Stimulated activated CD4-positive, alpha-beta T cell treated with anti-CD3 and anti-CD28 coated beads, Interleukin-12 subunit alpha, Interleukin-12 subunit beta, amount 100 ng/mL, for 4 hours (primary cell): ENCODE measurements at places on chromosomes 16 and 17.

DNA sequence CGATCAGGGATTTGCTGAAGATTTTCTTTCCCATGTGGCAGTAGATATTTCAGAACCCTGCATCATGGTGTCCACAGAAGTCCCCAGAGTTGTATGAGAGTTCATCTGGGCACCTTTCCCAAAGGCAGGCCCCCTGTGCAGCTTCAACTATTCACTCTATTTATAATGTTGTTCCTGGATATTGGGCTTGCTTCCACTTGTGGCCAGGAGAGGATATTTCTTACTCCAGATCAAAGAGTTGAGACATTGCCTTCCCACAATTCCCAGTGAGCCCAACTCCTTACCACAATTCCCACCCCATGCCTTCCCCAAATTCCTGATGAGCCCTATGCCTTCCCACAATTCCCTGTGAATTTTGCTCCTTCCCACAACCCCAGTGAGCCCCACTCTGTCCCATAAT lies 206.9 kb downstream of the WWOX start:
- no peak for DNase-seq

DNA sequence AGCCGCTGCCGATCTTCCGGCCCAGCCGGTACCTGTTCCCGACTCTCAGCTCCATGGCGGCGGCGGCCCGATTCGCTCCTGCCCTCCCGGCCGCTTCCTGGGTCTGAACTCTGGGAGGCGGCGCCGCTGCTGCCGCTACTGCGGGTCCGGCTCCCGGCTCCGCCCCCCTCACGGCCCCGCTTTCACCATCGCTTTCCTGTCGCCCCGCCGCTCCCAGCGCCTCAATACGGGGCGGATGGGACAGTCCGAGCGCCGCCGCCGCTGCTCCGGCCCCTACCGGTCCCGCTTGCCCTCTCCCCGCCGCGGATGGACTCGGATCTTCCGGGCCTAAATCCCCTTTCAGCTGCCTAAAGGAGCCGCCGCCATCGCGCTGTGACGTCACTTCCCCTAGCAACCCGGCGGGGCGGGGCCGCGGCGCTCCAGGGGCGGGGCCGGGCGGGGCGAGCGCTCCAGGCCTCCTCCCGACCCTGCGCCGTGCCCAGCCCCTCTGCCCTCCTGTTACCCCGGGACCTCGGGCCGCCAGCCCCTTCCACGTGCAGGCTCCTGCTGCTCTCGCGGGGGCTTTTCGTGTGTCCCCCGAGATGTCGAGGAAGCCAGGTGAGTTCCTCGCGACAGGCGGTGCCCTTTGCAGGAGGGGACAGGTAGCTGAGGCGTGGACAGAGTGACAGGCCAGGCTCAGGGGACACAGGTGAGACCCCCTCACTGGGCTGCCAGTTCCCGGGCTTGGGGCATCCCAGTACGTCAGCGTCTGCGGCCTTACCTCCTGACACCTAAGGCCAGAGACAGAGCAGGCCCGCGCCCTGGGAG lies at the start of gene CSNK1D:
TSS of gene CSNK1D (minus strand) at position 374 of the 807 bp plus-strand sequence. CDS start at position 55, 319 bp downstream.
- peak; percentile 94 for DNase-seq

DNA sequence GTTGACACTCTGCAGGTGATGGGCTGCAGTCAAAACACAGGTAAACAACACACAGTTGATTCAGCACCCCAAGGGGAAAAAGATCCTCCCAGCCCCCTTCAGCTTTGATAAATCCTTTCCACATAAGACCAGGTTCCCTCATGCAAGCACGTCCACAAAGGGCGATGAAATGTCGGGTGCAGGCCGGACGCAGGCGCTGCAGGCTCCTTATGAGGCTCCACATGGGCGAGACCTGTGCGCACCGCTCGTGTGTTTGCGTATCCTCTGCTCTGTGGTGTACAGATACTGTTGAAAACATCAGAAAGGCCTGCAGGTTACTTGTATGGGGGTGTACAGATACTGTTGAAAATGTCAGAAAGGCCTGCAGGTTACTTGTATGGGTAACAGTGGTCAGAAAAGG lies 14.4 kb upstream of the ZNF750 start:
- no peak for DNase-seq

GRCh38 chr17:64282753-64283080 lies 19.7 kb upstream of the TEX2 start:
- no peak for DNase-seq

DNA sequence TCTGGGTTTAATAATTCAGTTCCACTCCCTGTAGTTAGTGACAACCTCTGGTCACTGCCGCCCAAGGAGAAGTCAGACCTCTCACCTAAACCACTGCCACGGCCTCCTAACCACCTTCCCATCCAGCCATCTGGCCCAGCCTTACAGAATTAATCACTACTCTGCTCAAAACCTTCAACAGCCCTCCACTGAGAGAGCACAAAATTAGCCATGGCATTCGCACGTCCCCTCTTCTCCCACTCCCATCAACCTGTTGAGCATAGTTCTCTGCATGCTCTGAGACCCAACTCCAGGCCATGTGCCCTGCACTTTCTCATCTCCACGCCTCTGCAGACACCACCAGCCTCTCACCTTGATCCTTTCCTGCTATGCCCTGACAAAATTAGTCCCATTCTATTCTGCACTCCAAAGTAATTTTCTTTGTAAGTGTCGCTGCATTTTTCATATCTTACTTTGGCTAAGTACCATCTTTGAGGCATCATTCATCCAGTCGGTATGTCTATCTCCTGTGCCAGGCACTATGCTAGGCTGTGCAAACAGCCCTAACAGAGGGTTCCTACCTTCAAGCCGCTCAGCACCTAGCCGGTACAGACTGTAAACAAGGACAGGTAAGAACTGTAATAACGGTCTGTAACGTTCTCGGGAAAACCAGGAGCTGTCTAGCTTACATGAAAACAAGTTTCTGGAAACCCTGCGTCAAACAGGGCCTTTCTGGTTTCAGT lies 963 bp downstream of the COPRS start:
- no peak for DNase-seq

DNA sequence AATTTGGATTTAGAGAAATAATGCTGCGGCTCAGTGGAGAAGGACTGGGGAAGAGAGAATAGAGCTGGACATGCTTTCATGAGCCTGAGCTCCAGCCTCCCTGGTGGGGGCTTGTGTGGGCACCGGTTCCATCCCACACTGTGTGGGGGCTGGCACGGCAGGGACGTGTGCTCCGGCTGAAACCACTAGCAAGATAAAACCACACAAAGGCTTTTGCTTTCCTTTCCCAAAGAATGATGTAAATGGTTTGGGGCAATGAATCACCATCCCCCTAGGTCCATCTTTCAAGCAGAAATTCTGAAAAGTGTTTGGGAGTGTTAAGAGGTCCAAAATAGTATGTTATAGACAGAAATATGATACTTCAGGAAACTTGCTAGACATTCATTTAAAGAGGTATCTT lies 77.0 kb downstream of the CDH11 start:
- DNase-seq: no peak

GRCh38 chr16:9518051-9518450 lies 426.6 kb downstream of the HAPSTR1 start:
- DNase-seq: no peak

GRCh38 chr17:78979780-78980623 lies at the start of gene LGALS3BP:
LGALS3BP (minus strand) TSS chr17:78979923; CDS start chr17:78977191, 2,732 bp downstream.
- no peak for DNase-seq

DNA sequence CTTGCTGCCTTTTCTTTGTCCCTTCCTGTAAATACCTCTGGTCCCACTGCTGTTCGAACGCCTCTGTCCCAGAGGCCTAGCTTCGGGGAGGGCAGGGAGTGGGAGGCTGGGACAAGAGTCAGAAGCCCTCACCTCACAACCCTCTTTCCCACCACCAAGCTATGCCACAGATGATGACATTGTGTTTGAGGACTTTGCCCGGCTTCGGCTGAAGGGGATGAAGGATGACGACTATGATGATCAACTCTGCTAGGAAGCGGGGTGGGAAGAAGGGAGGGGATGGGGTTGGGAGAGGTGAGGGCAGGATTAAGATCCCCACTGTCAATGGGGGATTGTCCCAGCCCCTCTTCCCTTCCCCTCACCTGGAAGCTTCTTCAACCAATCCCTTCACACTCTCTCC lies 10.4 kb downstream of the ARRB2 start:
- DNase-seq: no peak

DNA sequence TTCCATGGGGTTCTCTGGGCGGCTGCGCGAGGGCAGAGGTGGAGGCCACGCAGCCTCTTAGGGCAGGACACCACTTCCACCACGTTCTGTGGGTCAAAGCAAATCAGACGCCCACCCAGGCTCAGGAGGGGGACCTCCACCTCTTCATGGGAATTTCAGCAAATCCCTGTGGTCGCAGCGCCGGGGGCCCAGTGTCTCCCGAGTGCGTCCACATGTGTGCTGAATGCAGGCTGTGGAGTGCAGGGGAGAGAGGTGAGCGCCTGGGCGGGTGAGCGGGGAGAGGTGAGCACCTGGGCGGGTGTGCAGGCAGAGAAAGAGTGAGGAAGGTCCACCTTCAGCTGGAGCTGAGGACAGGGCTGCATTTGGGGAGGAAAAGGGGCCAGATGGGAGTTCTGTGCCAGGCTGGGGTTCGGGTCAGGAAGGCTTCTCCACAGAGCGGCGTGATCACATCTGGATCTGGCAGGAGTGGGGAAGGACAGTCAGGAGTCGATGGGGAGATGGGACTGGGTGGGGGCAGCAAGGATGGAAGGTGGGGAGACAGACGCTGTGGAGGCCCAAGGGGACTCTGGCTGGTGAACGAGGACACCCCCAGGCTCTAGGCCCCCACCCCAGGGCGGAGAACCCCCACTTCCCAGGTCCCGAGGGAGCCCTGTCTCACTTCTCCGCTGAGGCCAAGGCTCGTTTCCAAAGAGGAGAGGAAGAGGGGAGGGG lies 36.8 kb upstream of the CBFA2T3 start:
- DNase-seq: no peak

DNA sequence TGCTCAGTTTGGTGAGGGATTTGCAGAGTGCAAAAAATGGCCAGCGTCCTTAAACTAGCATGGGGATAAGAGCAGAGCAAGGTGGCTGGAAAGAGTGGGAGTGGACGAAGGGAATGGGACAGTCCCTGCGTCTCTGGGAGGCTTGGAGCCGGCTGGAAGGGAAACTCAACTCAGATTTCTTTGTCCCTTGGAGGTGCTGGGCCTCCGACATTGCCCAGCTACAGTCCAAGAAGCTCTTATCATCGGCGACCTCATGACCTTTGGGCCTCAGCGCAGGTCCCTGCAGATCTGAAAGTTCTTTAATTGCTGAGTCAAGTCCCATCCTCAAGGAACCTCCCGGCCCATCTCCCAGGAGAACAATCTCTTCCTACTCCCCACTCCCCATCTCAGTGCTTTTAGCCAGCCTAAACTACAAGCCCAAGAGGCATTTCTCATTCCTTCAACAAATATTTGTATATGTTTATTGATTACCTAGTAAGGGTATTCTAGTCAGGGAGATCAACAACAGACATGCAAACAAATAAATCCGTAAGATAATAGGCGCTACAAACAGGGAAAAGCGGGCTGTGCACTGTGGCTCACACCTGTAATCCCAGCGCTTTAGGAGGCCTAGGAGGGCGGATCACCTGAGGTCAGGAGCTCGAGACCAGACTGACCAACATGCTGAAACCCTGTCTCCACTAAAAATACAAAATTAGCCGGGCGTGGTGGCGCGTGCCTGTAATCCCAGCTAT lies 985 bp upstream of the TMEM107 start:
- DNase-seq: no peak

GRCh38 chr16:56763291-56763916 lies 33.5 kb downstream of the NUP93 start:
- DNase-seq: no peak

GRCh38 chr16:14539156-14539555 lies 90.9 kb downstream of the PARN start:
- DNase-seq: no peak

DNA sequence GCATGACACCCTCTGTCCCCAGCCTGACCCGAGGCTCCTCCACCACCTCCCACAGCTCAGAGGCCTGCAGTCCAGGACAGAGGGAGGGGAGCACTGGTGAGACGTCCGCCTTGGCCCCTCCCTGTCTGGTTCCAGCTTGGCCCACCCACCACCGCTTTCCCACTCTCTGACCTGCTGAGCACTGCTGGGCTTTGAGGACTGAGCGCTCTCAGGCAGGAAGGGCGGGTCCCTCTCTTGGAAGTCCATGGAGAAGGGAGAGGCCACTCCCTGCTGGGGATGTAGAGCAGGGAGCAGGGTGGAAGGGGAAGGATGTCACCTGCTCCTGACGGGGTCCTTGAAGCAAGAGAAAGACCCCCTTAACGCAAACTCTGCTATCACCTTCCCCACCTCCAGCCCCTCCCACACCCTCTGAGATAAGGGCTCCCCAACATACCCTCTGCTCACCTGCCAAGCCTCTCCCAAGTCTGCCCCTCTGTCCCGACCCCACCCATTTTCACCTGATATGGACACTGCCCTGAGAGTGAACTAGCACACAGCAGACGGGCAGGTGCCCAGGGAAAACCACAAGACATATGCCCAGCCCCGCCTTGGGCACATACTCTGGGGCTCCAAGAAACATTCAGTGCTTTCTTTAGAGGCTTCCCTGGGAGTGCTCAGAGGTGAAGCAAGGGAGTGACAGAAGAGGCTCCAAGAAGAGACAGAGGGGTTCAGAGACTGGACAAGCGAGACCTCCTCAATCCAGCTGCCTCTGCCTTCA lies 1.4 kb downstream of the OSBPL7 start:
- no peak for DNase-seq

GRCh38 chr16:66342294-66342900 lies 24.1 kb upstream of the CDH5 start:
- DNase-seq: peak; percentile 31

- DNase-seq: no peak
These were observed 85.4 kb upstream of the CLEC18A start for GRCh38 chr16:69865701-69866100.

- no peak for DNase-seq
These were observed 618 bp downstream of the RUSF1 start for GRCh38 chr16:31507617-31507928.

DNA sequence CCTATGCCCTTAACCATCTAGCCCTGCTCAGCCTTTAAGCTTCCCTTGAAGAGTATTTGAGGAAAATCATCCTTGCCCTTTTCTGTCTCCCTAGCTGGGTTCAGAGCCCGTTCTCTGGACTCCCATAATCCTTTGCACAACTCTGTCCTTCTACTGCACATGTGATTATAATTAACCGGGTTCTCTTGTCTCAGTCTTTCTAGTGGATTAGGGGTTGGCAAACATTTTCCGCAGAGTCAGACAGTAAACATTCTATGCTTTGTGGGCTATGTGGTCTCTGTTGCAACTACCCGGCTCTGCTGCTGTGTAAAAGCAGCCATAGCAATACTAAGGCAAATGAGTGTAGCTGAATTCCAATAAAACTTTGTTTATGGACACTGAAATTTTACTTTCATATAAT lies 80.0 kb downstream of the CDRT15 start:
- no peak for DNase-seq

- no peak for DNase-seq
These were observed 25.5 kb upstream of the TAOK1 start for GRCh38 chr17:29364691-29365090.

- no peak for DNase-seq
These were observed 36.4 kb downstream of the JPH3 start for GRCh38 chr16:87638736-87639135.

GRCh38 chr16:22308824-22309520 lies 11.8 kb downstream of the POLR3E start:
- DNase-seq: no peak

GRCh38 chr16:78528265-78528664 lies 428.8 kb downstream of the WWOX start:
- no peak for DNase-seq
